Central memory CD4-positive, alpha-beta T cell (primary cell): ENCODE measurements at places on chromosomes 2 and 18.

DNA sequence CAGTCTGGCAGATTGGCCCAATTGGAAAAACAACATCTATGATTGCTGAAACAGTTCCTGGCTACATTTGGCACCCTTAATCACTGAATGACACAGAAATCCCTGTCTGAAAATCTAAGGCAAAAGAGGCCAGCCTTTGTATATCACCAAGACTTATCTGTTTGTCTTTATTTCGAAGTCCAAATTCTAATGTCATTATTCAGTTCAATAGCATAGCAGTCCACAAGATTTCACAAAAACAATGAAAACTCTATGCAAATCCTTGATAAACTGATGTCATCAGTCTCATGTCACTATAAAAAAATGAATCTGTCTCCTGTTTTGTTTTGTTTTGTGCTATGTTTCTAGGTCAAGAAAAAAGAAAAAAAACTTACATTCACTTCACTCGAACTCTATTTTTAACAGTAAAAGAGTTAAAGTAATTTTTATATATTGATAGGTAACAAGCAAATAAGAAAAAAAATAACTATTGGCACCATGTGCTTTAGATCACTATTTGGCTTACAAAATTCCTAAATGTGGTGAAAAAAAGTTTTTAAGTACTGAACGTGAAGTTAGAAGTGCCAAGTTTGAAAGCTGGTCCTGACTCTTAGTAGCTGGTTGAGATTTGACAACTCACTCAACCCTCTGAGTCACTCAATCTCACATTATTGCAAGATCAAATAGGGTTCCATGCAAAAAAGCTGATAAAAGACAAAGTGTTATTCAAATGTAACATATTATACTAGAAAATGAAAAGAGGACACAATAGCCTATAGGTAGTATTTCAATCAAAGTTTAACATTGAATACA is 359.3 kb downstream of the IRS1 start:
- no peak for DNase-seq

- no peak for DNase-seq
These were observed 87.9 kb downstream of the ZNF804A start for GRCh38 chr2:184685999-184686841.

DNA sequence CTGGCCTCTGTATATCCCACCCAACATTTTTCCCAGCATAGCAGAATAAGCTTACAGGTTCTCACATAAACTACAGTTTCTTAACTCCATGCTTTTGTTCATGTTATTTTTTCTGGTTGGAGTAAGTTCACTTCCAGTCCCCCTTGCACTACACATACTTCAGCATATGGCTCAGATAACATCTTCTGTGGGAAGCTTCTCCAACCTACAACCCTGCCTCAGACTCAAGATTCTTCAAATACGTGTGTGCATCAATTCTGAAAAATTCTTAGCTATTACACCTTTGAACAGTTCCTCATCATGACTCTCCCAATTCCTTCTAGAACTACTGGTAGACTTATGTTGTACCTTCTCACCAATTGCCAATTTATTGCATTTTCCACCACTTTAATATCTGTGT is 7.5 kb upstream of the CPLX4 start:
- DNase-seq, result no peak

- DNase-seq, result no peak
These were observed 108.9 kb downstream of the THSD7B start for GRCh38 chr2:136874258-136874657.

DNA sequence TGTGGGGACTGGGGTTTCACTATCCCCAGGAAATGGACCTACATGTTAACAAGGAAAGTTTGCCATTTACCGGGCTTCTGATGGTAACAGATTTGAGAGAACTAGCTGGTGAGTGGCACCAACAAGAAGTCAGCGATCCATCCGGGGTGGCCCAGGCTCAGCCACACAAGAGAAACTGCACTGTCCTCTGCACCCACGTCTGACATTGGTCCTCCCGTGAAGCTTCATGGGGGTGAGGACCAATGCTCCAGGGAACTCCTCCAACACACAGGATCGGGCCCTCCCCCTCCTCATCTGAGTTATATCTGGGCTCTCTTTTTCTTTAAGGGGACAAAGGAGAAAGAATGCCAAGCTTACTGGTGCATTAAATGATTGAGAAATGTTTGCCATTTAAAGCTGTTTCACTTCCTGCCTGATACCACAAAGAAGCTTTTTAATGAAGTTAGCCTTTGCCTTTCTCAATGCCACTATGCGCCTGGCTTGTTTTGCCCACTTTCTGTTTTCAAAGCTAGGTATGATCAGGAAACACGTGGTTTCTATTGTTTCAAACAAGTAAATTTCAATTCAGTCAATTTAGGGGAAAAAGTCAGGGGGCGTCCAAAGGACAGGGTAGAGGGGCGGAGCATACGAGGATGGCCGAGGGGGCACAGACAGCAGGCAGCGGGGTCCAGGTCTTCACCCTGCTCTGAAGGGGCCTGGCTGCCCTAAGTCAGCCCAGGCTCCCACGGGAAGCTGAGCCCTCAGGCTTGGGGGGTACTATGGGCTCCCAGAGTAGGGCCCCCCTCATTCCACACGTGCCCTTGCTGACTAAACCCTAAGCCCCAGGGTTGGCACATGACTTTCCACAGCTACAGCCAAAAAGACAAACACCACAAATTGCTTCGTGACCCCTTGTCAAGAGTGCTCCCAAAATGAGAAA is 204.0 kb upstream of the ID2 start:
- DNase-seq, result peak; percentile 56
